ENCODE measurements at places on chromosomes 2 and 18.

DNA sequence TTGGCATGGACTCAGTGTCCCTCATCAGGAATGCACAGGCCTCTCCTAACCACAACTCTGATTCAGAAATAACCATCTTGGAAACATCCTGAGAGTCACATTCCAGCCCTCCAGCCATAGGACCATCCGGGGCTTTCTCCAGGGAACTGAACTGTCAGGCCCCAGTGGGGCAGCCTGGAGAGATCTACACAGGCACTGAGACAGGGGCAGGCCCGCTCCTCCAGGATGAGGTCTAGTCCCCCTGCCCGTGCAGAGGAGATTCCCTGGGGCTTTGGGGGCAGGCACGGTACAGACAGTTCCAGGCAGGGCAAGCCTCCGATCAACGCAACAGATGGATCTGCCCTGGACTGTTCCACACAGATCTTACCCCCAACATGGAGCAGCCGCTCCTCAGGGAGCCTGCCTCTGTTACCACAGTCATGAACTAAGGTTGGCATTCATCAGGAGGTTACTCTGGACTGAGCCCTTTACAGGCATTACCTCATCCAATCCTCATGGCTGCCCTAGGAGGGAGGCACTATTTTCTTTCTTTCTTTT, 12.0 kb downstream of the KCNK3 start:
- DNase-seq = no peak

- DNase-seq = no peak
Observed at GRCh38 chr18:70276416-70277191, 12.2 kb upstream of the SOCS6 start.

- no peak for DNase-seq
Observed at GRCh38 chr18:74539289-74539688, 5.0 kb downstream of the CNDP1 start.

- no peak for DNase-seq
Observed at GRCh38 chr2:209523867-209524266, 100.0 kb downstream of the MAP2 start.

DNA sequence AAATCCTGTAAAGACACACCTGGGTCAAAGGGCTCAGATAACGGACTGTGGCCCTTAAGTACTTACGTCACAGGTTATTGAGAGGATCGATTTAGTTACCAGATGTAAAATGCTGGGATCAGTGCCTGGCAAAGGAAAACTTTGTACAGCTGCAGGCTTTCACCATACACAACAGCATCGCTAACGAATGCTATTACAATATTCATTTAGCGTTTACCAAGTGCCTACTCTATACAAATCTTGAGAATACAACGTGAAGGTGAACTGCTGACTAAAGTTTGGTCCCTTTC, 619 bp upstream of the MSH6 start:
- no peak for DNase-seq

- no peak for DNase-seq
Observed at GRCh38 chr18:57942493-57942892, 101.5 kb upstream of the NEDD4L start.

- no peak for DNase-seq
Observed at GRCh38 chr18:40120796-40121391, 1834.1 kb upstream of the PIK3C3 start.

GRCh38 chr2:236169741-236170589, 1.8 kb upstream of the GBX2 start:
- no peak for DNase-seq

DNA sequence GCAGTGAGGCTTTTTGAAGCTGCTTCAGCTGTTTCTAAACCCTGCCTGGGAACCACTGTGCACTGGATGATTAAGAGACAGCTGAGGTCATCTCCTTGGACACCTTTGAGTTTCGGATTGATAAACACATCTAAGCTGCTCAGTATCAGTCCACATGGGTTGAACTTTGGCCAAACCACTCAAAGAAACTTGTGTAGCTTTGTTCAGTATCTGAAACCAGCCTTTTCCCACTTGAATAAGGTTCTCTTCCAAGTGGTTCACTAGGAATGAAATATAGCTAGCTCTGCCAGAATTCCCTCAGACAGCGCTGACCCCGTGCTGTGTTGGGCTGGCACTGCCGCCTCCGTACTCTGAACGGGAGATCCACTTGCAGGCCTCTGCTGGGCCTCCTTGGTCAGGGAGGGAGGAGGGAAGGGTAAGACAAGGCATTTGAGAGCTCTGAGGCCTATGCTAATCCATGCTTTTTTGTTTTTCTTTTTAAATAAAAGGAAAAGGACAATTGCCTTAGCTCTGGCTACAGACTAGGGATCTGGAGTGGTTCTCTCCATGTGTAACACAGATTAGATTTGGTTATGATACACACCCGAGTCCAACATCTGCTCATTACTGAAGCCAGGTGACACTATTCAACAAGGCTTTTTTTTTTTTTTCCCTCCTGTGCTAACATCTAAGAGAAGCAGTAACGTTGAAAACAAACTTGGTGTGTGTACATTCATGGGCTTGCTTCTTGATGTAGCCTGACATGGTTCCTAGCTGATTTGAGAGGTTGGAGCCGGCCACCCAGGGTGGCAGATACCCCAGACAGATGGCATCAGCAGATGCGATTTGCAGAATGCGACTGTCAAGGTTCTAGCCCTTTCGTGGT, 67.7 kb downstream of the NCK2 start:
- DNase-seq = no peak

GRCh38 chr2:159146996-159147666, 139.4 kb downstream of the WDSUB1 start:
- no peak for DNase-seq

GRCh38 chr2:161122772-161123530, 37.3 kb upstream of the TANK start:
- DNase-seq = no peak

DNA sequence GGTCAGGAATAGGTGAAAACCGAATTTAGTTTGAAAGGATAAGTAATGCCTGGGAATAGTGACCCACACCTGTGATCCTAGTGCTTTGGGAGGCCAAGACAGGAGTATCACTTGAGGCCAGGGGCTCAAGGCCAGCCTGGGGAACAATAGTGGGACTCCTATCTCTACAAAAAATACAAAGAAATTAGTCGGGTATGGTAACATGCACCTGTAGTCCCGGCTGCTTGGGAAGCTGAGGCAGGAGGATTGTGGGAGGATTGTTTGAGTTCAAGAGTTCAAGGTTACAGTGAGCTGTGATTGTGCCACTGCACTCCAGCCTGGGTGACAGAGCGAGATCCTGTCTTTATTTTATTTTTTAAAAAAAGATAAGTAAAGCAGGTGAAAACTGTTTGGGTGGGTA, 3.8 kb upstream of the MYO1B start:
- no peak for DNase-seq

GRCh38 chr2:8409461-8410260, 272.2 kb upstream of the ID2 start:
- no peak for DNase-seq

DNA sequence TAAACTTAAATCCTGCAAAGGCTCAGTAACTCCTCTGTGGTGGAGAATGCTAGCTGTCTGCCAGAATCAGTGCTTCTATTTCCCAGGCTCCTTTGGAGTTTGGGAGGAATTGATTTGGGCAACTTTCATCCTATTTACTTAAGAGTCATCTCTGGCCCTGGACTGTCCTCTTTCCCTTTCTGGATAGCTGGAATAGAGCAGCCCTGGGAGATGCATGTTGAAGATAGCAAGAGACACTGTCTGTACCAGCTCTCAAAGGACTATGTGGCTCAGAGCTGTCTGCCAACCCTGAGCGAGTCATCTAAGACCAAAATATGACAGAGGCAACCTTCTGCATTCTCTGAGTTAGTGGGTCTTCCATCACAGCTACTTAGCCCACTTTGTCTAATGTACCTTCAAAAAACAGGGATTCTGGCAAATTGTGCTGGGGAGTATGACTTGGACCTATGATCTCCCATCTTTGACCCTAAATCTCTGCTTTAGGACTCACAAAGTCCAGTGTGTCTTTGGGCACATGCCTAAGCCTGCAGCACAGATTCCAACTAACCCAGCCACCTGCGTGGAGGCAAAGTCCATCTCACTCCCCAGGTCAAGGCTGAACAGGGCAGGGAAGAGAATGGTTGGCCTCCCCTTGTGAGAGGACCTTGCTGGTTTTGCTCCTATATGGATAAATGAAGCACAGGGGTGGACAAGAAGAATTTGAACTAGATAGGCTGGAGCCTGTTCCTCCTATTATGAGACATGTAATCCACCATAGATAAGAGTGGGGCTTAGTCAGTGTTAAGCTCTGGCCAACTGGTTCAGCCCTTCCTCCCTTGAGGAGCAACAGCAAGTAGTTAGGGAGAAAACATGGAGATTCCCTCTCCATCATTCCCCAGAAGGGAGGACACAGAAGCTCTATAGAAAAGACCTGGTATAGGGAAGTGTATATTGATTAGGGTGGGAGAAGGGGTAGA, 99.1 kb upstream of the PELI1 start:
- no peak for DNase-seq

DNA sequence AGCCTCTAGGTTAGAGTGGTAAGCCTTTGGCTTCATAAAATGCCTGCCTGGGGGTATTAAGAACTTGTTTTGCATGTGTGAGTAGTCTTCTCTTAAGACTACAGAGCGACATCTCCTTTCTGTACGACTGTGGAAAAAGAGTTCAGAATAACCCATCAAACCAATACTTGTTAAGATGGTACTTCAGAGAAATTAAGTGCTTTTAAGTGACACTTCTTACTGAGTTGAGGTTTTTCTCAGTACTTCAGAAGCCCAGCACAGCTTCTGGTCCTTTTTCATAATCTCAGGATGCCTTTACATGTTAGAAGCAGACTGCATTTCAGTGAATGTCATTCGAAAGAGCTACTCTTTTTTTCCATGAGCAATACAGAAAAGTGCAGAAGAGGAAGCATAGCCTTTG, 10.8 kb downstream of the XRCC5 start:
- DNase-seq = no peak

GRCh38 chr18:11857177-11857887, 6.1 kb downstream of the CHMP1B start:
- DNase-seq = no peak

- DNase-seq = no peak
Observed at GRCh38 chr18:61323951-61324350, 9.3 kb upstream of the CDH20 start.

- DNase-seq = no peak
Observed at GRCh38 chr2:169862816-169863215, 35.6 kb downstream of the UBR3 start.

DNA sequence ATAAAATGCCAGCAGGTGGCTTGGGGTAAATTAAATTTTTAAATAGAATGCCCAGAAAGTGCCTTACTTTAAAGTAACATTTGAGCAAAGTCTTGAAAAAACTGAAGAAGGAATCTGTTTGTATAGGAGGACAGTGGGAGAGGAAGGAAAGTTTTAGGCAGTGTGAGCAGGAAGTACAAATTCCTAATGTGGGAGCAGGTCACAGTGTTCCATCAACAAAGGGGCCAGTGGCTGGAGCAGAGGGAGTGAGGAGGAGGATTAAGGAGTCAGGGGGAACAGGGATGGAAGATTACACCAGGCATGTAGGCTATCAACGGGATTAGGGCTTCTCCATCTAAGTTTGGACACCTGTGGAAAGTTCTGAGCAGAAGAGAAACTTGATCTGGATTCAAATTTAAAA, 439.2 kb upstream of the REG3G start:
- DNase-seq = no peak

- DNase-seq = no peak
Observed at GRCh38 chr2:121189011-121189410, 96.0 kb downstream of the TFCP2L1 start.

GRCh38 chr2:222398446-222398885, 25.9 kb upstream of the SGPP2 start:
- no peak for DNase-seq

- DNase-seq = peak; percentile 25
Observed at GRCh38 chr2:101474731-101475384, at the start of gene RFX8. Gene RFX8, minus strand, starts transcription at chr2:101475112. Its CDS starts 8,264 bp downstream, at chr2:101466848.

- no peak for DNase-seq
Observed at GRCh38 chr2:23624378-23624777, 239.4 kb downstream of the KLHL29 start.

GRCh38 chr2:24205131-24205530, 30.3 kb downstream of the FAM228A start:
- DNase-seq = no peak

DNA sequence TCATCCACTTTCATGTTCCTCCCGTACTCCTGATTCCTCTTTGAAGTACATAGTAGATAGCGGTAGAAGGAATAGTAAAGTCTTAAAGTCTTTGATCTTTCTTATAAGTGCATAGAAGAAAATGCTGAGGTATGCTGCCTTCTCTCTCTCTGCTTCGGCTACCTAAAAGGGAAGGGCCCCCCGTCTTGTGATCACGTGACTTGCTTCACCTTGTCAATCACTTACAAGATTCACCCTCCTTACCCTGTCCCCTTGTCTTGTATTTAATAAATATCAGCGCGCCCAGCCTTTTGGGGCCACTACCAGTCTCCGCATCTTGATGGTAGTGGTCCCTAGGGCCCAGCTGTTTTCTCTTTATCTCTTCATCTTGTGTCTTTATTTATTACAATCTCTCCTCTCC, 932.2 kb upstream of the FANCL start:
- no peak for DNase-seq

DNA sequence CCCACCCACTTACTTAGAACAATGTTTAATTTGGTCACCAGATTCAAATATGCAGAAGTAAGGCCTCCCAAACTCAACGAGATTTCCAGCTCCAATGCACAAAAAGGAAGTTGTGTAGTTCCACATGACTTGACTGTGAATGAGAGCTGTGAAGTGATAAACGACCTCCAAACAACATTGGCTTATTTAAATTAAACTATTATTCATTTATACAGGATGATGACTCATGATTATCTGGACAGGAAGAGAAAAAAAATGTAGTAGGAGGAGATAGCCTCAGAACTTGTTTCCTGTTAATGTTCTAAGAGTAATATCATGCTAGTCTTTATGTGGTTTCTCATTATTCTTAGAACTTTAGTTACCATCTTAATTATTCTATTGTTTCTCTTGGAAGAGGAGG, 237.3 kb downstream of the C1D start:
- peak; percentile 6 for DNase-seq

- no peak for DNase-seq
Observed at GRCh38 chr18:56565046-56565445, 73.3 kb downstream of the TXNL1 start.

- DNase-seq = no peak
Observed at GRCh38 chr2:189291460-189291859, 111.9 kb upstream of the COL5A2 start.

Measured in stimulated activated naive B cell treated with anti-CD40 and anti-IgM and Interleukin-4, amounts not matched to agents 10 μg/mL and 1 μg/mL and 100 μg/mL, for 72 hours (primary cell).